ENCODE measurements at places on chromosomes 16 and 17.
A peak's percentile ranks its signal among the peaks of the same experiment; 100 is the strongest.

DNA sequence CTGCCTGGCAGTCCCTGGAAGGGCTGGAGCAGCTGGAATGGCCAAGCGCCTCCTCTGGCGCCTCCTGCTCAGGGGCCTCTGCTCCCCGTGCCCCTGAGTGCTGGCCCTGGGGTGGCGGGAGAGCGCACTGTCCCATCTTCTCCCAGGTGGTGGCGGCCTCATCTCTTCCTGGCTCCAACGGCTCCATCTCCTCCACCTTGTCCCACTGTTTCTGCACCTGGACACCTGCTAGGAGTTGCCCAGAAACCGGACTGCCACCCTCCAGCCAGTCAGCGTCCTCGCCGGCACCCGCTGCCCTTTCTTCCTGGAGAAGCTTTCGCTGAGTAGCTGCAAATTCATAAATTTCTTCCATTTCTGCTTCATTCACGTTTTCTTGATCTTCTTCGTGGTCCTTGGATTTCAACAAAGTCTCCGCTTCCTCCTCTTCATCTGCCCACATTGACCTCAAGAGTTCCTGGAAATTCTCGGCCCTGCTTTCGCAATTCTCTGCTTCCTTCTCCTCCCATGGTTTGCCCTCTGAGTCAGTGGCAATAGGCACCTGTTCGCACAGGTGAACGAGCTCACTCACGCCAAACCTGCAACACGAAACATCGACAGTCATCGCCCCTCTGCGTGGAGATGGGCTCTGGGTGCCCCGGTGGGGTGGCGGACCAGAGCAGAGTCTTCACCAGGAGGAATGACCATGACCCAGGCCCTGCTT, 13.7 kb upstream of the NLRC3 start:
- DNase-seq, result no peak

DNA sequence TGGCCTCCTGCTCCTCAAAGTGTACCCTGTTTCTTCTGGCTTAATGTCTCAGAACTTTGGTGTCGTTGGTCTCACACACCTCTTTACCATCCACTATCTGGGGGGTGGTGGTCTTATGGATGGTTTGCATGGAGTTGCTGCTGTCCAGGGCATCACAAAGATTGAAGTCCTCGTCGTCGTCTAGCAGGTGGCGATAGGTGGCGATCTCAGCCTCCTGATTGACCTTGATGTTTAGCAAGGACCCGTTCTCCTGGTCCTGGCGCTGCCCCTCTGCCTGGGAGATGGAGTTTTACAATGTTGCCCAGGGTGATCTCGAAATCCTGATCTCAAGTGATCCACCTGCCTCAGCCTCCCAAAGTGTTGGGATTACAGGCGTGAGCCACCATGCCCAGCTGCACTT, 31.1 kb upstream of the HELZ start:
- no peak for DNase-seq

DNA sequence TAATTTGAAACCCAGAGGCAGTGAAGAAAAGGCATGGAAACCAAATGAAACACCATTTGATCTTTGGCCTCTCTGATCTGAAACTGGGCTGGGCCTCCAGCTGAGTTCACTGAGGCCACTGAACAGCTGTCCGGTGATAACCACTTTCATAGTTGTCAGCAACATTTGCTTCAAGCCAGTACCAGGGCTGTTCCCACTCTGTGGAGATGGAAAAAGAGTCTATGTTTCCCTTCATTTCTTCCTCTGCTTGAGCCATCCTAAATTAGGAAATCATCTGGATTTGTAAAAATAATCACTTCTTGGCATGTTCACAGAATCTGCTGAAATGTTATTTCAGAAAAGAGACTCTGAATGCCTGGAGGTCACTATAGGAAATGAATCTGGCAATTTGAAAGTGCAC, 119.3 kb downstream of the STX8 start:
- no peak for DNase-seq

- no peak for DNase-seq
Measured at GRCh38 chr16:89293276-89294143, 76.0 kb downstream of the ZNF778 start.

DNA sequence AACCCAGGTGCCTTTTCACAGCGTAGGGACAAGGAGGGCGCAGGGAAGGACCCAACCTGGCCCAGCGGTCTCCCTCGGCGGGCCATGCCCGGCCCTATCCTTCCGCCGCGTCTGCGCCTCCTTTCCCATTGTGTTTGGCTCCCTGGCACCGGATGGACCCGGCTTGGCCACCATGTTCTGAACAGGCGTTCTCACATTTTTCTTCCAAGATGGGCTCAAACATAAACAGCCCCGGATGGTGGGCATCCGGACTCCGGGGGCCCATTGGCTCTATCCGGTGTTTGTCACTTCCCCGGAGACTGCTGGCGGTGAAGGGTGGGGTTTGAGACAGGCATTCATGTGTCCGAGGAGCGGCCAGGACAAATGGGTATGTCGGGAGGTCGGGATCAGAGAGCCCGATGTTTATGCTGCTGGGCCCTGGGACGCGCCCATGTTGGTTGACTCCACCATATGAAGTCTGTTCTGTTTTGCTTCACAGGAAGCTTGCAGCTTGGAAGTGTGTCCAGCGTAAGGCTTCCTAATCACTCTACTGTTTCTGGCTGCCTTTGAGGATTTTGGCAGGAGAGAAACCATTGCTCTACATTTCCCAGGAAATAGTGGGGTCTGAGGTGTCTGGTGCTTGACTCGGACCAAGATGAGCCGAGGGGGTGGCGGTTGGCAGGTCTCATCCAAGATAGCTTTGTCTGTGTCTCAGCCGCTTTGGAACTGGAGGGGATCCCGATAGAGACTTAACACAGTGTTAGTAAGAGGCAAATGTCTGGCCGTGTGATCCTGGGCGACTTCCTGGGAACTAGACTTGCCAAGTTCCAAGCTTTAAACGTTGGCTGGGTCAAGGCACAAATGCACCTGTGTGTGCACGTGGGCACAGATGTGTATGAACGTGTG, 188.3 kb downstream of the IRF8 start:
- no peak for DNase-seq

DNA sequence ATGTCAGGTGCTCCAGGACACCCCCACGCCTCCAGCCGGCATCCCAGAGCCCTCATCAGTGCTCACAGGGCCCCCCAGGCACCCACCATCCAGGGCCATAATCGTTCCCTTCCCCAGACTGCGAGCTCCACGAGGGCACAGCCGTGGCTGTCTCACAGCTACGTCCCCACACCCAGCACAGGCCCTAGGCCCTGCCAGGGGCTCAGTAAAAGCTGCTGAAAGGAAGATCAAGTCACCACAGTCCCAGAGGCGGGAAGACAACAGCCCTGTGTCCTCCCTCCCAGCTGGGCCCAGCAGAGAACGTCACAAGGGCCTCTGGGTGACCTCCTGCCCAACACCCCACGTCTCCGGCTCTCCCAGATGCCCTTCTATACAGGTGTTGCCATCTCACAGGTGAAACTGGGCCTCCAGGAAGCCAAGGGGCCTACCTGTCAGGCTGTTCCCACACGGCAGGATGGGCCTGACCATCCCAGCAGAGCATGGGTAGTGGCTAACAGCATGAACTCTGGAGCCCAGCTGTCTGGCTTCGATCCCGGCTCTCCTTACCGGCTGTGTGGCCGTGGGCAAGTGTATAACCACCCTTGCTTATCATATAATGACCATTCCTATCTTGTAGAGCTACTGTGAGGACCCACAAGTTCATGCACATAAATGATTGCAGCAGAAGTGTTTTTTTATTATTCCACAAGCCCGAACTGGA, 17.9 kb downstream of the ARL2BP start:
- no peak for DNase-seq

DNA sequence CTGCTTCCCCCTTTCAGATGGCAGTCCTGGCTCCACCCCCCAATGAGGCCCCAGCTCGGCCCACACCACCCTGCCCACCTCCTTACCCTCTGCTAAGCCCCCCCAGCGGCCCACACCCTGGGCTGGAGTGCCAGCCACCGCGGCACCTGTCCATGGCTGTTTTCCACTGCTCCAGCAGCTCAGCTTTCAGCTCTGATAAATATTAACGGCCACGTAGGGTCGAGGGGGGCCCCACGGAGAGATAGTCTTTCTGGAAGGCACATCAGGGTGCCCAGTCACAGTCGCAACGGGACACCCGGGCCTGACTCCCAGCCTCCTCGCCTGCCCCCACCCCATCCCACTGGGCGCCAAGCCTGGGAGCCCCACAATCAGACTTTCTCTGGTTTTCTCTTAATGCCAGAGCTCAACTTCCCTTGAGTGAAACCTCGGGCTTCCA, 46.5 kb upstream of the CIBAR2 start:
- no peak for DNase-seq

GRCh38 chr17:57350266-57350665, 93.9 kb downstream of the MSI2 start:
- DNase-seq, result no peak

GRCh38 chr17:75764711-75765421, at the start of gene GALK1:
Gene GALK1 (minus strand): TSS chr17:75765192. CDS start chr17:75765136, 56 bp downstream.
- peak; percentile 42 for DNase-seq

DNA sequence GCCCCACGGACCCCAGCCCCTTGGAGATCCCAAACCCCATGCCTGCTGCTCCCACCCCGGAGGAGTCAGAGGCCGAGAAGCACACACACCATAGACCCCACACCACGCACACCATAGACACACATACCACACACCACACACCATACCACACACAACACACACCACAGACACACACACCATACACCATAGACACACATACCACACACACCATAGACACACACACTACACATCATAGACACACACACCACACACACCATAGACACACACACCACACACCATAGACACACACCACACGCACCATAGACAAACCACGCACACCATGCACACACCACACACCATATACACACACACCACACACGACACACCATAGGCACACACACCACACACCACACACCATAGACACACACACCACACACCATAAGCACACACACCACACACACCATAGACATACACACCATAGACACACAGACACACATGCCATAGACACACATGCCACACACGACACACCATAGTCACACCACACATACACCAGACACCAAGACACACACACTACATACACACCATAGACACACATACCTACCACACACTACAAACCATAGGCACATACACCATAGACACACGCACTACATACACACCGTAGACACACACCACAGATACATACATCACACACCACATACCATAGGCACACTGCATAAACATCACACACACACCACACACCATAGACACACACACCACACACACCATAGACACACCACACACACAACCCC, 11.3 kb downstream of the TBC1D16 start:
- DNase-seq, result no peak

DNA sequence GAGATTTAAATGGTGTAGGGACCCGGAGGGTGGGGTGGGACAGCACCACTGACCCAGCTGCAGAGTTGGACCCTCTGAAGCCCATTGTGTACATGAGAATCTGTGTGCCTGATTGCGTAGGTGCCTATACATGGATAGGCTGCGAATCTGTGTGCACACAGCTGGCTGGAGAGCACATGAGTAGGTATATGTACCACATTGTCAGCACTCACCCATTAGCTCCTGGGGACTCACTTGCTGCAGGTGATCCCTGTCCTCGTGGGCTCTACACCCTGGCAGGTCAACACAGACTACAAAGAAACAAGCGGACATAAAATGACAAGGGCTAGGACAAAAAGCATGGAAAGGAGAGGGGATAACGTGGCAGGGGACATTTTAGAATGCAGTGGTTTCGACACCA, 11.3 kb upstream of the CETP start:
- no peak for DNase-seq

GRCh38 chr16:85627089-85627488, 14.0 kb downstream of the GSE1 start:
- DNase-seq, result no peak

DNA sequence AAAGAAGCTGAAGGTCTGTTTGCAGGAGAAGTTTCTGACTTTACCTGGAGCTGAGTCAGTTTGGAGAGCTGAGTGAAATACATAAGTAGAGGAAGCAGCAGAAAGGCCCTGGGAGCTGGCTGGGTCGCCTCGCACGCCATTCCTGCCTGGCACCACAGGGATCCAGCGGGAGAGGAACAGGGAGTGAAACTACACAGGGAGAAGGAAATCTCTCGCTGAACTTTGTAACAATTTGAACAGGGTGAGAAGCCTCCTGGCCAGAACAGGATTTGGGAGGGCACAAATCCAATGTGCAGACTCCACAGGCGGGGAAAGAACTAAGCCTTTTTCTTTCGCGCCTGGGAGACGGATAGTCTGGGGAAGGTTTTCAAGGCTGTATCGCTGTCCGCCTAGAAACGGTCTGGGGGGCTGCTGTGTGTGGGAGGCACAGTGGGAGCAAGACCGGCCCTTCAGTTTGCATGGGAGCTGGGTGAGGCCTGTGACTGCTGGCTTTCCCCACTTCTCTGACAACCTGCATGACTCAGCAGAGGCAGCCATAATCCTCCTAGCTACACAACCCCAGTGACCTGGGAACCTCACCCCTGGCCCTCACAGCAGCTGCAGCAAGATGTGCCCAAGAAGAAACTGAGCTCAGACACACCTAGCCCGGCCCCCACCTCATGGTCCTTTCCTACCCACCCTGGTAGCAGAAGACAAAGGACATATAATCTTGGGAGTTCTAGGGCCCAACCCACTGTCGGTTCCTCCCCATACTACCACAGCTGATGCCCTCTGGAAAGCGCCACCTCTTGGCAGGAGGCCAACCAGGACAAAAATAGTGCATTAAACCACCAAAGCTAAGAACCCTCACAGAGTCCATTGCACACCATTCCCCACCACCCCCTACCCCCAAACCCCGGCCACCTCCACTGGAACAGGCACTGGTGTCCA, 778.6 kb downstream of the KCNJ2 start:
- DNase-seq, result no peak

- DNase-seq, result no peak
Measured at GRCh38 chr17:77498091-77498741, 357.4 kb downstream of the SEC14L1 start.

GRCh38 chr17:38536661-38537060, 69.1 kb downstream of the SRCIN1 start:
- DNase-seq, result no peak

DNA sequence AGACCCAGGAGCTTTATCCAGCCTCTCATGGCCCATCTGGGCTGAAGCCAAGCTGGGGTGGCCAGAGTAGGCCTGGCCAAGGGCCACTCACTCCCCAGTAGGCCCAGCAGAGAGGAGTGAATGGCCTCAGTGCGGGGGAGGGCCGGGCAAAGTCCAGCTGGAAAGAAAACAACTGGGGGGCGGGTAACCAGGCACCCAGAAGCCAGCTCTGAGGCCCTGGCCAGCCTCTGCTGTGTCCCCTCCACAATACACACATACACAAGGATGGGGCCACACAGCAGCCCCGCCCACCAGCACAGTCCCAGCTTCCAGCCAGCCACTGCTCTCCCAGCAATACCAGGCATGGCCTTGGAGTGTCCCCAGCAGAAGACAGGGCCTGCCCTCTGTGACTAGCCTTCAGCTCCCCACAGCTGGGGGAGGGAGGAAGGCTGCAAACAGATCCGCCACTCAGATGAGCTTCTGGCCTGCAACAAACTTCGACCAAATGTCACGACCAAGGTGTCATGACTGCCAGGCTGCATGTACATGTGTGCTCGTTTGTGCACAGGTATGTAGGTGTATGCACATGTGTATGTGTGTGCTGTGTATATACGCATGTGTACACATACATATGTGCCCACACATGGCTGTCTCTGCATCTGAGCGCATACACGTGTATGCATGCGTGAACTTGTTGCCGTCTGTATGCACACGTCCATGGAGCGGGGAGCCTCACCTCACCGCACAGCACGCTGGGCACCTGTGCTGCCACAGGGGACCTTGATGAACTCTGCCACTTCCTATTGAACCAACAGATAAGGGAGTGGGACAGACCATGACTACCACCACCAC, 5.0 kb downstream of the CARHSP1 start:
- no peak for DNase-seq
